GM18507 (cell line): ENCODE measurements at places on chromosomes 5 and 9.

- no peak for DNase-seq
Observed at GRCh38 chr5:172710676-172711075, 60.3 kb downstream of the DUSP1 start.

DNA sequence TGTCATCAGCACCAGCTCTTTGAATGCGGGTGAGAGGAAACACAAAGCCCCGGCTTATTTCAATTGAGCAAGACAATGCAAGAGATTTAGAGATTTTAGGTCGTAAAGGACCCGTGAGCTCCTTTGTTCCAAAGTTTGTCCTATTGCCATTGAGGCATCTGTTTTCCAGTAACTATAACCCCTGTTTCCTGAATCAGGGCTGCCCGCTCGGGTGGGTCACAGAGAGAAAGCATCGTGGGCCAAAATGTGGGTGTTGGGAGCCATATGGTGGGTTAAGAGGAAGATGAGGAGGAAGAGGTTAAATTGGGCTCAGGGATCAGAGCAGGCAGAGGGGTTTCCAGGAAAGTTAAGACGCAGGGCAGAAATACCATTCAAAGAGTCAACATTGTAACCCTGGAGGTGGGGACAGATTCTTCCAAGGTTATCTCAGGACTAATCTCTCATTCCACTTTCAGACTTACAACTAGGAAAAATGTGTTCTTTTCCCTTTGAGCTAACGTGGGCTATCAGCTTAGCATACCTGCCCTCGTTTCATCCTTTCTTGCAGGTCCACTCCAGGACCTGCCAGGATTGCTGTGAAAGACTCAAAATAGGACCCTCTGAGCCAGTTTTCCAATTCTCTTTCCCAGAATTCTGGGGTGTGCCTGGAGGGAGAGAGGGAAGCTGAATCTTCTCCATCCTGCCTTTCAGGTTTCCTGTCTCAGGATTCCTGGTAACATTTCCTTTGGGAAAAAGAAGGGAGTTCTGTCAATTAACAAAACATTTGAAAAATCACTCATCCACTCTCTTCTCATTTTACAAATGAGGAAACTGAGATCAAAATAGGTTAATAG lies 95.5 kb upstream of the TAF11L2 start:
- no peak for DNase-seq

DNA sequence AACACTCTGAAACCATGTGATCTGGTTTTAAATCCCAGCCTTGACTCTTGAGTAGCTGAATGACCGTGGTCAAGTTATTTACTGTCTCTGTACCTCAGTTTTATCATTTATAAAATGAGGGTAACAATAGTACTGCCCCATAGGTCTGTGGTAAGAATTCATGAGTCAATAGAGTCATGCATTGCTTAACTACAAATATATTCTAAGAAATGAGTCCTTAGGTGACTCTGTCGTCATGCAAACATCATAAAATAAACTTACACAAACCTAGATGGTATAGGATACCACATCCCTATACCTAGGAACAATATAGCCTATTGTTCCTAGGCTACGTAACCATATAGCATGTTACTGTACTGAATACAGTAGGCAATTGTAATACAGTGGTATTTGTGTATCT lies 20.3 kb upstream of the ABCA1 start:
- no peak for DNase-seq

DNA sequence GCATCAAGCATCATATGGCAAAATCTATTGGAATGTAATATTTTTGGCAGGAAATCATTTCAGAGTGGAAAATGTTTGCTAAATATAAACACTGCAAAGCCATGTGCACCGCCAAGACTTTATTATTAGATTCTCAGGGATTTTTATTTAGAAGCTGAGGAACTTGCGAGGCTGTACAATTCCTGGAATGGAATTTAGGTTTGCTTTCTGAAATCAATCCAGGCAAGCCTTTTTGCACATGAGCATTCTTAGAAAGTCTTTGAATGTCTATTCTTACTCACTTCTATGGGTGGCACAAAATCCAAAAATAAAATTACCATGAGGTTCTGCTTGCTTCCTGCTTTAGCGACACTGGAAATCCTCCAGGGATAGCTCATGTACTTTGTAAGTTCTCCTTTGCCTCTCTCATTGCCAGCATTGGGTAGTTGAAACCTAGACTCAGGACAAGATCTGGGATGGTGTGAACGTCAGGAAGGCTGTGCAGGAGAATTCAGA lies 71.5 kb upstream of the PALM2AKAP2 start:
- no peak for DNase-seq

DNA sequence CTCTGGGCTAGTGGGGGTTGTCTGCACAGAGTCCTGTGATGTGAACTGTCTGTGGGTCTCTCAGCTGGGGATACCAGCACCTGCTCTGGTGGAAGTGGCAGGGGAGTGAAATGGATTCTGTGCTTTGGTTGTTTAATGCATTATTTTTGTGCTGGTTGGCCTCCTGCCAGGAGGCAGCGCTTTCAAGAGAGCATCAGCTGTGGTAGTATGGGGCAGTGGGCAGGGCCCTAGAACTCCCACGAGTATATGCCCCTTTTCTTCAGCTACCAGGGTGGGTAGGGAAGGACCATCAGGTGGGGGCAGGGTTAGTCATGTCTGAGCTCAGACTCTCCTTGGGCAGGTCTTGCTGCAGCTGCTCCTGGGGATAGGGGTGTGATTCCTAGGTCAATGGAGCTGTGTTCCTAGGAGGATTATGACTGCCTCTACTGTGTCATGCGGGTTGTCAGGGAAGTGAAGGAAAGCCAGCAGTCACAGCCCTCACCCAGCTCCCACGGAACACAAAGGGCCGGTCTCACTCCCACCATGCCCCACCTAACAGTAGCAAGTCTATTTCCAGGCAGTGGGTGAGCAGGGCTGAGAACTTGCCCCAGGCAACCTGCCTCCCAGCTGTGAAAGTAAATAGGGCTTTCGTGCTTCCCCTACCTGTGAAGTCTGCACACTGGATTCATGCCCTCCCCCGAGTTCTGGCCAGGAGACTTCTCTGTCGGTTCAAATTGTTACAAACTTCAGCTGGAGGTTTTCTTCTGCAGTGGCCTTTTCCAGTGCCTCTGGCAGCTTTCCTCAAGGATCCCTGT lies 25.7 kb upstream of the FAM81B start:
- DNase-seq = no peak

GRCh38 chr5:151880324-151880723 lies 44.3 kb downstream of the GLRA1 start:
- DNase-seq = no peak

- DNase-seq = no peak
Observed at GRCh38 chr5:9058666-9059065, 487.2 kb downstream of the SEMA5A start.
